ENCODE measurements at places on chromosomes 11 and 22.

DNA sequence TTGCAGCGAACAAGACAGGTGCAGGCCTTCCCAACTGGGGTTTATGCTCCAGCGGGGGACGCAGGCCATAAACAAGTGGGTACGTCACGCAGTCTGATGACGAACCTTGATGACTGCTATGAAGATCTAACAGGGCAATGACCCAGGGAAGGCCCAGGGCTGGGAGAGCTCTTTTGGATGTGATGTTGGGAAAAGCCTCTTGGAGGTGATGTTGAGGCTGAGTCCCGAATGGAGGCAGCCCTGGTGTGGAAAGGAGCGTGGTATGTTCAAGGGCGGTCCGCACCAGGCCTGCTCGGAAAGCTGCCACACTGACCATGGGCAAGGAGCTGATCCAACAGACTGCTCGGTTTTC lies 5.8 kb downstream of the FADS2 start:
- H3K27me3 ChIP-seq = no peaks in the 10 kb centered on the region
- peaks cover 36% of the 10 kb centered on the region for H3K36me3 ChIP-seq
- DNase-seq = no peak
- peaks cover 69% of the 10 kb centered on the region for H3K4me1 ChIP-seq
- peak overlapping the region; percentile 35 for H3K4me3 ChIP-seq

- no peak for DNase-seq
- H3K27ac ChIP-seq = peak overlapping the region; percentile 93
- peaks cover 90% of the 10 kb centered on the region for H3K36me3 ChIP-seq
- peaks cover 38% of the 10 kb centered on the region for H3K4me1 ChIP-seq
- no peaks in the 10 kb centered on the region for H3K27me3 ChIP-seq
Observed at GRCh38 chr11:128517451-128518230, 69.7 kb downstream of the ETS1 start.

DNA sequence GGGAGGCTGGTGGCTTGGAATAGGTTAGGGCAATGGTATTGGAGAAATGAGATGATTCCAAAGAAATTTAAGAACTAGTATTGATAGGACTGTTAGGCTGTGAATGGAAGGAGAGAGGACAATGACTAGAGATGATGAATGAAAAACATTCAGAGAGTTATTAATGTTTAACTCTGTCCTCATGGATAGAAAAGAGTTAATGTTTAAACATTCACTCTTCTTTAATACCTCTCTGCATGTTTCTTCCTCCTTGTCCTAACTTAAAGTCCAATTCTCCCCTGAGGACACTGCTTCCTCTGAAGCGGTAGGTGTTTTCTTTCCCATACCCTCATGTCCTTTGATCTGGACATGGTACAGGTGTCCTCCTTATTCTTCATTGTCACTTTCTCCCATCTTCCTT lies 13.4 kb downstream of the CHEK1 start:
- no peak overlapping the region for H3K4me3 ChIP-seq
- H3K4me1 ChIP-seq = peaks cover 12% of the 10 kb centered on the region
- H3K27me3 ChIP-seq = no peaks in the 10 kb centered on the region
- peaks cover 62% of the 10 kb centered on the region for H3K36me3 ChIP-seq

- no peak overlapping the region for H3K27ac ChIP-seq
- H3K4me1 ChIP-seq = peaks cover 5% of the 10 kb centered on the region
- H3K36me3 ChIP-seq = no peaks in the 10 kb centered on the region
- no peak overlapping the region for H3K4me3 ChIP-seq
- peaks cover 2% of the 10 kb centered on the region for H3K27me3 ChIP-seq
Observed at GRCh38 chr11:61873588-61874376, 17.6 kb downstream of the FADS3 start.

GRCh38 chr11:13210424-13210823 lies 67.2 kb upstream of the BMAL1 start:
- H3K36me3 ChIP-seq = no peaks in the 10 kb centered on the region
- no peak overlapping the region for H3K4me3 ChIP-seq
- peak; percentile 28 for DNase-seq
- peaks cover 3% of the 10 kb centered on the region for H3K27me3 ChIP-seq
- no peak overlapping the region for H3K27ac ChIP-seq

GRCh38 chr11:76206327-76207081 lies at the start of gene WNT11:
Gene WNT11 (minus strand): TSS chr11:76206502. CDS start chr11:76206407, 95 bp downstream.
- H3K4me3 ChIP-seq = peak within 1 kb of the TSS; percentile 66
- H3K36me3 ChIP-seq = no peaks in the 10 kb centered on the region
- peaks cover 21% of the 10 kb centered on the region for H3K4me1 ChIP-seq
- peaks cover 61% of the 10 kb centered on the region for H3K27me3 ChIP-seq
- no peak for DNase-seq

DNA sequence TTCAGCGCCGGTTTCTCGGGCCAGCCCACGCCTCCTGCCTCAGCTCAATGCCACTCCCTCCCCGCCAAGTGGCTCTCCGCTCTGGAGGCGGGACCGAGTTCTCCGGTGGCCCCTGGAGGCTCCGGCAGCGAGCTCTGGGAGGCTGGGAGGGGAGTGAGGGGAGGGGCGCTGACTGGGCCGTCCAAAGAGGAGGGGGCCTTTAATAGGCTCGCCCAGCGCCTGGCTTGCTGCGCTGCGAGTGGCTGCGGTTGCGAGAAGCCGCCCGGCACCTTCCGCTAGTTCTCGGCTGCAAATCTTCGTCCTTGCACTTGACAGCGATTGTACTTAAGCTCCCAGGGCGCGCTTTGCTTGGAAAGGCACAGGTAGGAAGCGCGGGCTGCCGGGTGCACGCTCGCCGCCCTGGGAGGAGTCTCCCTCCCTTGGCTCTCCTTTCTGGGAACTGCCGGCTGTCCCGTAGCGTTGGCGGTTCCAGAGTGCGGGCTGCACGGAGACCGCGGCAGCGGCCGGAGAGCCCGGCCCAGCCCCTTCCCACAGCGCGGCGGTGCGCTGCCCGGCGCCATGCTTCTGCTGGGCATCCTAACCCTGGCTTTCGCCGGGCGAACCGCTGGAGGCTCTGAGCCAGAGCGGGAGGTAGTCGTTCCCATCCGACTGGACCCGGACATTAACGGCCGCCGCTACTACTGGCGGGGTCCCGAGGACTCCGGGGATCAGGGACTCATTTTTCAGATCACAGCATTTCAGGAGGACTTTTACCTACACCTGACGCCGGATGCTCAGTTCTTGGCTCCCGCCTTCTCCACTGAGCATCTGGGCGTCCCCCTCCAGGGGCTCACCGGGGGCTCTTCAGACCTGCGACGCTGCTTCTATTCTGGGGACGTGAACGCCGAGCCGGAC lies at the start of gene ADAMTS15:
Gene ADAMTS15 (plus strand): TSS at position 230 of the 894 bp plus-strand sequence. CDS start 329 bp downstream, at position 559.
- H3K4me1 ChIP-seq = peaks cover 10% of the 10 kb centered on the region
- H3K36me3 ChIP-seq = no peaks in the 10 kb centered on the region
- H3K27ac ChIP-seq = no peak within 1 kb of the TSS
- peak; percentile 48 for DNase-seq
